ENCODE measurements at places on chromosomes 3 and 15. TPM values are rescaled to one million over a fixed set of nuclear protein-coding genes. Genes with fewer than 3 reads are reported as not detected.

DNA sequence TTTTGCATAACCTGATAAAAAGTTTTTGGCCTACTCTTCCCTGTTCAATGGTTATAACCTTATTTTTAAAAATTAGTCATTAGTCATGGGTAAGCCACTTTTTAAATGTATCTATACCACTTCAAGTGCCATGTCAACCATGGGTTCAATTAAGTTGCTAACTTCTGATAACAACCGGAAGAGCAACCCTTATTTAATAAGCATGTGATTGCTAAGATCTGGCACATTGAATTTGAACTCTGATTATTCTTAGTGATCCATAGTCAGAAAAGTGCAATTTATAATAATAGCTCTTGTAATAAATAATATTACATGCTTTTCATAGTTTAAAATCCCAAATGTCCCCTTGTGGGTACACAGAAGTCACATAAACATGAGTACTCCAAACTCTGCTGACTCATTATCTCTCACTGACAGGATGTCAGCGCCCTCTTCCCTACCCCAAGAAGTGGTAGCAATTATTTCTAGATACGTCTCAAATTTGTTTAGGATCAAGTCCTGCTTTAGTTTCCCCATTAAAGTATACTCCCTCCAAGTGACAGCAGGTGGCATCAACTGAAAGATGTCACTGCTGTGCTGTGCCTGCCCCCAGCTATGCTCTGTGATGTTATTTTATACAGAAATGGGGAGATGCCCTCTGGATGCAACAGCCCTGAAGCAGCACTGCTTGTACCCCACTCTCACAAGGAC, 18.6 kb downstream of the SAMD7 start:
- no peaks in the 10 kb centered on the region for H3K27me3 ChIP-seq
- H3K27ac ChIP-seq = no peak overlapping the region
- no peaks in the 10 kb centered on the region for H3K4me1 ChIP-seq

DNA sequence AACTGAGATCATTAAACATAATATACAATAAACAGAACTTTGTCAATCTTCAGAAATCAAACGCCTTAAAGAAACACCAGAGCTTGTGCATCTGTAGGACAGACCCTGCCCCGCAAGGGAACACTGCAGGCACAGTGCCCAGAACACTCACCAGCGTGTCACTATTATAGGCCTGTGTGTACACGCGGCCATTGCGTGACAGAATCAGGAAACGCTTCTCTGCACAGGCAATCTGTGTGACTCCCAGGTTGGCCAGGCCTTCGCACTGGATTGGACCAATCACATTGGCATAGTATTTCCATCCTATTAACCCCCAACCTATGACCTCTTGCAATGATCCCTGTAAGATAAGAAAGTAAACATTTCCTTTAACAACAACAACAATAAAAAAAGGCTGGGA, 52.9 kb downstream of the HERC2 start:
- H3K4me1 ChIP-seq = no peaks in the 10 kb centered on the region
- H3K27ac ChIP-seq = no peak overlapping the region
- H3K36me3 ChIP-seq = peaks cover 14% of the 10 kb centered on the region
- no peak for DNase-seq
- no peak overlapping the region for H3K4me3 ChIP-seq

- H3K27ac ChIP-seq = no peak overlapping the region
- DNase-seq = no peak
- no peak overlapping the region for H3K4me3 ChIP-seq
- H3K4me1 ChIP-seq = no peaks in the 10 kb centered on the region
Observed at GRCh38 chr3:70150599-70150998, 151.1 kb downstream of the SAMMSON start.

- H3K27ac ChIP-seq = peak overlapping the region; percentile 79
- no peak overlapping the region for H3K4me3 ChIP-seq
- peaks cover 42% of the 10 kb centered on the region for H3K4me1 ChIP-seq
Observed at GRCh38 chr3:56783644-56784447, 17.9 kb downstream of the ARHGEF3 start.

GRCh38 chr15:78790027-78790426, 21.2 kb downstream of the ADAMTS7 start:
- no peaks in the 10 kb centered on the region for H3K36me3 ChIP-seq
- H3K27ac ChIP-seq = no peak overlapping the region
- H3K27me3 ChIP-seq = no peaks in the 10 kb centered on the region
- DNase-seq = no peak
- H3K4me3 ChIP-seq = no peak overlapping the region
- H3K4me1 ChIP-seq = no peaks in the 10 kb centered on the region

DNA sequence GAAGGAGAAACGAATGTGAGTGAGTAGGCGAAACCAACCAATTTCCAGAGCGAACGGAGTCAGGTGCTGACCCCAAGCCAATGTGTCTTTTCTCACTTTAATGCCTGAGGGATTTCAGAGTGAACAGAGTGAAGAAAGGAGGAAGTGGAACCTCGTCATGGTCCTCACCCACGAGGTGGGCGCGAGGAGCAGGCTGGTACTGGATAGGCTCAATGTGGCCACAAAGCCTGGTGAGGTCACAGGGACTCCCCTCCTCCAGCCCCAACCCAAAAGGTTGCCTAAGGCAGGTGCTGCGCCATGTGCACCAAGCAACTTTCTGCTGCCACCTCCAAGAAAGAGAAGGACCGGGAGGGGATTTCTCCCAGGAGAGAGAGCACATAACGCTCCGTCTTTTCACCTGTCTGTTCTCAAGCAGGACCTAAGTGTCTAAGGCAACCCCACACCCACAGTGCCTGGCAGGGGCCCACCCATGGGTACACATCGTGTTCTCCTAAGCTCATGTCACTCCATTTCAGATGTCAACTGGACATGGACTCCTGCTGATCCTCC, 3.8 kb downstream of the NRROS start:
- H3K36me3 ChIP-seq = no peaks in the 10 kb centered on the region
- H3K4me1 ChIP-seq = no peaks in the 10 kb centered on the region
- H3K27me3 ChIP-seq = peaks cover 26% of the 10 kb centered on the region
- H3K4me3 ChIP-seq = no peak overlapping the region
- DNase-seq = no peak

- H3K27ac ChIP-seq = no peak overlapping the region
- no peak overlapping the region for H3K4me3 ChIP-seq
- DNase-seq = no peak
- H3K27me3 ChIP-seq = no peaks in the 10 kb centered on the region
- peaks cover 10% of the 10 kb centered on the region for H3K4me1 ChIP-seq
- no peaks in the 10 kb centered on the region for H3K36me3 ChIP-seq
Observed at GRCh38 chr3:61634678-61635077, 73.3 kb downstream of the PTPRG start.

DNA sequence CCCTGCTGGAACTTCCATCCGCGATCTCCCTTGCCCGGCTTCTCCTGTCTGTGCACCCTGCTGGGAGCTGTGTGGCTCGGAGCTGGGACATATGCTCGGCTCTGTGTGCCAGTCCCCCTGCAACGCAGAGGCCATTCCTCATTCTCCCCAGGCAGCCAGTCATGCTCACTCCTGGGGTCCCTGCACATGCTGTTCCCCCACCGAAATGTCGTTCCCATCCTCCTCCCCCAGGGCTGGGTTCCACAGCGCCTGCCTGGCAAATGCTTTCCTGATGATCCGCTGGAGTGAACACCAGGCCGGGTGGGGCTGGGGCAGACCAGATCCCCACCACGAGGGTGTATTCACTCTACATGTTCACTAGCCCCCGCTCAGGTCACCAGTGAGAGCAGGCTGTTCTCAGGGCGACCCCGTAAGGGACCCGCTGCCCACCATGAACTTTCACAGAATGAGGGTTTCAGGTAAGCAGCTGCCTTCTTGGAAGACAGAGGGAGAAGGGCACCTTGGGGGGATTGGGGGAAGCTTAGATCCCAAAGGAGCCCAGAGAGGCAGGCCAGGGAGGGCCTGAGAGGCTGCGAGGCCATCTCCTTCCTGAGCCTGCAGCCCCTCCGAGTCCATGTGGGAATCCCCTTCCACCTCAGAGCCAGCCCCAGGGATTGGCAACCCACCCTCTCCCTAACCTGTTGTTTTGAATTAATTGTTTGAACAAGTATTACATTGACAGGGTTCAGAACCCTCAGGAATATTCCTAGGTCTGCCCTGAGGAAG, 88.7 kb upstream of the IQSEC1 start:
- H3K4me3 ChIP-seq = no peak overlapping the region
- no peaks in the 10 kb centered on the region for H3K4me1 ChIP-seq
- H3K36me3 ChIP-seq = no peaks in the 10 kb centered on the region
- no peaks in the 10 kb centered on the region for H3K27me3 ChIP-seq
- DNase-seq = no peak
- H3K27ac ChIP-seq = no peak overlapping the region

DNA sequence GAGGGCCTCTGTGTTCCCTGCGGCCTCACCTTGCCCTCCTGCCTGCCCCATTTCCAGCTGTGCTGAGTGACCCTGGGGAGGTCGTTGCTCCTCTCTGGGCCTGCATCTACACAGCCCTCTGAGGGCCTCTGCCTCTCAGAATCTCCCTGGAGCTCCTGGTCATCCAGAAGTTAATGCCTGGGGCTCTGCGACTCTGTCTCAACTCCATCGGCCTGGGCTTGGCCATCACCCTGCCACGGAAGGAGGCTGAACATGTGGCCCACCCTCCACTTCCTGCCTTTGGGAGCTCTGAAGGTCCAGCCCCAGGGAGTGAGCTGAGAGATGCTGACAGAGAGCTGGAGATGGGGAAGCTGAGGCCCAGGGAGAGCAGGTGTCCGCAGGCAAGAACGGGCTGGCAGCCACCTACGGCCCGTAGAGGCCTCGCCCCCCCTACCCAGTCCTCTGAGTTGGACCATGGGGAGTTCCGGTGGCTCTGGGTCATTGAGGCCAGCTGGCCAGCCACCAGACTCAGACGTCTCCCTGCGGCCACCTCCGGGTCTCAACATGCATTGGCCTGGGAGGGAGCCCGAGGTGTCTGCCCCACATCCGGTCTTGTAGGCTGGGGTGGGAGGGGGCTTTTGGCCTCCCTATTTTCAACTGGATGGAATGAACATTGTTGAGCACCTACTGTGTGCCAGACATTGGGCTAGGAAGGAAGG, 34.2 kb downstream of the GRIP2 start:
- no peak overlapping the region for H3K27ac ChIP-seq
- no peak for DNase-seq
- peaks cover 5% of the 10 kb centered on the region for H3K4me1 ChIP-seq
- H3K36me3 ChIP-seq = no peaks in the 10 kb centered on the region
- H3K27me3 ChIP-seq = no peaks in the 10 kb centered on the region
- no peak overlapping the region for H3K4me3 ChIP-seq

DNA sequence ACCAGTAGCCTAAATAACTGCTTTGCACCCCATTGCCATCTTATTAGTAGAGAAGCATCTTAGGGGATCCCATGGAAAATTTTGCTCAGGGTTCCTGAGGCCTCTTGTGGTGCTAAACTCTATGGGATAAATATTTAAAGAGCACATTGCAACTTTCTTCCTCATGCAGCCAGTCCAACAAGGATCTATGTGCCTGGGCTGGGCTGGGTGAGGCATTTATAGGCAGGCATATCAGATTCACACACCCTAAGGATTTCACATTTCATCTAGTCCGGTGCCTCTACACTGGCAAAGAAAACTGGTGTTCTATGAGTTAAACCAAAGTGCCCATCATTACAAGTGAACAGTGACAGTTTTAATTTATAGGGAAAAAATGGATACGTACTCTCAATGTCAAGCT, 512.3 kb downstream of the EDEM1 start:
- no peaks in the 10 kb centered on the region for H3K36me3 ChIP-seq
- no peak overlapping the region for H3K27ac ChIP-seq
- H3K27me3 ChIP-seq = no peaks in the 10 kb centered on the region
- H3K4me1 ChIP-seq = no peaks in the 10 kb centered on the region

NUP210 gene
- 14.5 TPM for total RNA-seq

NDN gene
- total RNA-seq = 36.5 TPM
